CD4-positive, alpha-beta T cell treated with Interleukin-17A for 1 hour (primary cell): ENCODE measurements at places on chromosomes 6 and 20.

DNA sequence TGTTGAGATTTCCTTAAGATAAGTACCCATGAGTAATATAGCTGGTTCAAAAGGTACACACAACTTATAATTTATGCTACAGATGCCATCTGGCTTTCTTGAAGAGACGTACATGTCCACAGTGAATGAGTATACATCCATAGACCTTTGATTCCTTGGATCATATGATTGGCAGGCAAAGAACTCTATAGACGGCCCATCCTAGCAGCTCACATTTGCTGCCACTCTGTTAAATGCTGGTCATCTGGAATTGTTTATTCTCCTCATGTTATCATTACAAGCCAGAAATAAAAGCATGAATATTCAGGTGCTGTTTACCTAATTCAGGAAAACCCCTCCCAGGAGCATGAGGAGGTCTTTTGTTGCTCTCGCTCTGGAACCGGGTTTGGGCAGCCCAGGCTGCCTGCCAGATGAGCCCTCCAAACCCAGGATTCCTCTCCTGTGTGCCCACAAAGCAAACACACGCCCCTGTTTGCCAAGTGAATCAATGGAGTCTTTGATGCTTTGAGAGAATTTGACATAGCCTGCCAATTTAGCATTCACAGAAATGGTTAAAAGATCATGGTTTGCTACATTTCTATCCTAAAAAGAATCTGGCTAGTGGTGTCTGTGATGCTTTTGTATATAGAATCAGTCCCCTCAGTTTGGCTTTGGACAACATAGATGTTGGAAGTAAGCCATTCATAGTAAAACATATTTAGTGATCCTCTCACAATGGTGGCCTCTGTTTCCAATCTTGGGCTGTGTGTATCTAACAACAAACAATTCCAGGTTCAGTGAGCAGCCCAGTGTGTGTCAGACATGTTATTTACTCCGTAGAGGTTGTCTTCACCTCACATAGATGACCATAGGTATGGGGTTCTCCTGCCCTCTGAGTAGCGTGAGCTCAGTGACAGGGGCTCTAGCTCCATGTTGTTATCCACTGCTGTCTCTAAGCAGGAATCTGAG is 17.5 kb upstream of the PLCG1 start:
- DNase-seq, result no peak

- no peak for DNase-seq
These were observed 212.7 kb downstream of the PTPRK start for GRCh38 chr6:128307671-128308070.

DNA sequence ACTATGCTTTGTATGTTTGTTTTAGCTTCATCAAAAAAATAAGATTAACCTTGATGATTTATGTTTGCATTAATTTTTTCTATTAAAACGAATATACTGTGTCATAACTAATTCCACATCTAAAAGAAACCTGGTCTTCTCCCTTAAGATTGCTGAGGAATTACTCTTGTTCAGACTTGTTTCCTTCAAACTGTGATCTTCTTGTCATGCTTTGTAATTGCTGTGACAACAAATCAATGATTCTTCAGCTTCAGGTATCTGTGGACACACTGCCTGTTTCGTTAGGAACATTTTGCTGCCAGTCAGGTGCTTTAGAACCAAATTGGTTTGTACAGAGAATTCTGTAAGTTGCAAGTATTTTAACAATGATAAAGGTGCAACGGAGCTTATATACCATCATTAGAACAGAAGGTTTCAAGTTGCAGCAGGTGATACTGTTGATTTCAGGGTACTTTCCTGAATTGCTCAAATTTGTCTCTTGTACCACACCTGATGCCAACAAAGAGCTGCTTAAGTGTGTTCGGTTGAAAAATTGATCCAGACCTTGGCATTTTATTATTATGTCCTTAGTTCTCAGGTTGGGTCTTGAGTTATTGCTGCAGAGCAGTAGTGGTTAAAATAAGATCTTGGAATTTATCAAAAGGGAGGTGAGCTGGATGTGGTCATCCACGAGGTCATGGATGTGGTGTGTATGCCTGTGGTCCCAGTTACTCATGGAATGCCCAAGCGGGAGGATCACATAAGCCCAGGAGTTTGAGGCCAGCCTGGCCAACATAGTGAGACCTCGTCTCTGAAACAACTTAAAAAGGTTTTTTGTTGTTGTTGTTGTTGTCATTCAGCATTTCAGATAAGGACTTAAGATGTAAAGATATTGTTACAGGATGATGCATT is 19.5 kb downstream of the SYTL3 start:
- no peak for DNase-seq

DNA sequence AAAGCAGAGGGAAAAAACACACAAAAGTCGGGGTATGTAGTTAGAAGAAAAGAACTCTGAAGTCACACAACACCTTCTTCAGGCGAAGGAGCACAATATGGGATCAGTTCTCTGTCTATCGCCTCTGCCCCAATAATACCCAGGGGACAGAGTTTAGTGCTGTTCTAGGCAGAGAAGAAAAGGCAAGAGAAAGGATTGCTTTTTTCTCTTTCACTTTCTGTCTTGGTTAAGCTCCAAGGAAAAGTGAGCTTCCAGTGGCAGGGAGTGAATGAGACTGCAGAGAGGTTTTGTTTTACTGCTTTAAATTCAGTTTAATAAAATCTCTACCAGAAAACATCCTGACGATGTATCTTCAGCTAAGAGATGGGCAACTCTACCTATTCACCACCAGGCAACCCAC is 86.6 kb upstream of the STXBP5 start:
- no peak for DNase-seq

DNA sequence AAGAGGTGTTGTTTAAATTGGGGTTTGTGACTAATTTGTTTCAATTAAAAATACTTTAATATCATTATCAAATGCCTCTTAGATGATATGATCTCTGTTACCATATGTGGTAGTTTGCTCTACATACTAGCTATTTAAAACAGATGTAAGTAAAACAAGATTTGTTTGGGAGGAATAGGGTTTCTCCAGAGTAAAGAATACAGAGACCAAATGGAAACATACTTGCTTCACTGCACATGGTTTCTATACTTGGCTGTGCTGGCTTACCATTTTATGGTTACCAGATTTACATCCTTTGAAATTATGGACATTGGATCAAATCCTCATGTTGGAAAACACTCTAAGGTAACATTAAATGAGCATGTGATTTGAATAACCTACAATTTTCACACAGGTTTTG is 588.3 kb downstream of the CD109 start:
- DNase-seq, result no peak

- DNase-seq, result no peak
These were observed 26.4 kb upstream of the BHLHE23 start for GRCh38 chr20:63032861-63033793.

DNA sequence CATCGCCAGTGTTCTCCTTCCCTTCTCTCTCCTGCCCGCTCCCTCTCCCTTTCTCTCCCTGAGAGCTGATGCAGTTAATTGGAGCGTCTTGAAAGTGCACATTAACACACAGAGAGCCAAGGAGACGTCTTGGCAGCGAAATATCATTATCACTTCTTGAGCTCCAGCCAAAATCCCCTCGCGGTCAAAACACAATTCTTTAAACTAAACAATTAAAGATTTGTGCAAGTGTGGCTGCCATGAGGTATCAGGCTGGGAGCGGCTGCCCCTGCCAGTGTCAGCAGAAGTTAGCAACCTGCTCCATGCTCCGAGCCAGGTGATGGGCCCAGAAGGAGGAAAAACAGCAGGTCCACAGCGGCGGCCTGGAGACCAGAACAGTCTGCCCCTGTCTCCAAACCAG is 100.9 kb upstream of the FOXP4 start:
- DNase-seq, result no peak

DNA sequence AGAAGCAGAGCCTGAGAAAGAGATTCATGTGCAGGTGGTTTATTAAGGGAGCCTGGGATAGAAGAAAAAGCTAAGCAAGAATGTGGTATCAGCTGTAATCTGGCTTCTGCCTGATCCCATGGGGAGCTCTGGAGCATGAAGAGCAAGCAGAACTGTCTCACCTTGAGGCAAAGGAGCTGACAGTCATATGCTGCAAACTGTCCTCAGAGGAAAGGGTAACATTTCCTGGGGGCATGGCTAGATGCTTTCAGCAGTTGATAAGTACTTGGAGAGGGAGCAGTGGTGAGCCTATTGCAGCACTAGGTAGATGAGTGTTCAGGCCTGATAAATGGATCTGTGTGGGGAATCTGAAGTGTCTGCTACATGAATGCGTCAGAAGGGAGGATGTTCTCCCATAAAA is 621.5 kb upstream of the BTBD3 start:
- DNase-seq, result no peak

- no peak for DNase-seq
These were observed 114.1 kb downstream of the KIF16B start for GRCh38 chr20:16459019-16459700.

- no peak for DNase-seq
These were observed 24.0 kb downstream of the C6orf132 start for GRCh38 chr6:42118162-42119001.

DNA sequence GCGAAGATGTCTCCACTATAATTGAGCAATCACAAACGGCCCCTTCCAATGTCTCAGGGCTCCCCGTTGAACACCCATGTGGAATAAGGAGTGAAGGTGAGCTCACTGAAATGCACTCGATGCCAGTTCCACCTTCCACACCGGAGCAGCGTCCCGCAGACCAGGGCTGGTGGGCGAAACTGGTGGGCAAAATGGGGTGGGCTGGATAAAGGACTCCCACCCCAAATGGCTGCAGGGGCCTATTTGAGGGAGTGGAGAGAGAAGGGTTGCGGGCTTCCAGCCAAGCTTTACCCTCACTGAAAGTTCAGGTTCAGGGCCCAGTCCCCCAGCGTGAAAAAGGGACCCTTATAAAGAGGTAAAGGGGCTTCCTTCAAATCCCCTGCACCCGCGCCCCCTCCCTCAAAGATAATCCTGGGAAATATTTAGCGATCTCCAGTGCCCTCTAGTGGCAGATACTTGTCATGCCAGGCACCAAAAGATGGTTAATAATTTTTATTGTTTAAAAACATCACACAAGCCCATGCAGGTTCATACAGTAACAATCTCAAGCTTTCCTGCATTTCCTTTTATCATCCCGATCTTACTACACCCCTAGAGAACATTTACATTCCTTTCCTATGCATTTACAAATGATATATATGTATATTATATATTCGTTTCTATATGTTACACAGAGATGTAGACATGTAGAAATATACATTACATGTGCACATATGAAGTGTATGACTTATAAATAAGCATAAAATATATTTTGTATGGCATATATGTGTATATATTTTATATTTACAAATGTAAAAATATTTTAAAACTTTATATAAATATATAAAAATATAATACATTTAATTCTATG is 58.2 kb upstream of the NKX2-2 start:
- DNase-seq, result peak; percentile 42

- DNase-seq, result no peak
These were observed 109.9 kb downstream of the UTRN start for GRCh38 chr6:144395014-144395413.

DNA sequence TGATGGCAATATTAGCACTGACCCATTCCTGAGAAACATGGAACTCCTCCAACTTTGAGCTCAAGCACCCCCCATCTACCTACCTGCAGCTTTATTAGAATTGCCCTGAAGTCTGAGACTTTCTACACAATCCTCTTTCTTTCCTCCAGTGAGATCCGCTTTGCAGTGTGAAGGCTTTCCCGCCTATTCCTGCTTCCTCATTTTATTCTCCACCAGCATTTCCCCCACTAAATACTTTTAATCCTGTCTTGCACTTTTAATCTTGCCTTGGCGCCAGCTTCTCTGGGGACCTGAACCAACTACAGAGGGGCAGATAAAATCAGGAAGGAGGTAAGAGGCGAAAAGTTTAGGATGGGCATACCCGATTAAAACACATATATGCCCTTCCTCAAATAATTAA is 178.1 kb upstream of the PRDM1 start:
- no peak for DNase-seq

GRCh38 chr6:39377539-39377950 is 55.0 kb upstream of the KCNK16 start:
- no peak for DNase-seq

GRCh38 chr20:9615766-9616454 is 101.5 kb downstream of the LAMP5 start:
- peak; percentile 5 for DNase-seq

- no peak for DNase-seq
These were observed 168.7 kb upstream of the FUT9 start for GRCh38 chr6:95847061-95847460.

DNA sequence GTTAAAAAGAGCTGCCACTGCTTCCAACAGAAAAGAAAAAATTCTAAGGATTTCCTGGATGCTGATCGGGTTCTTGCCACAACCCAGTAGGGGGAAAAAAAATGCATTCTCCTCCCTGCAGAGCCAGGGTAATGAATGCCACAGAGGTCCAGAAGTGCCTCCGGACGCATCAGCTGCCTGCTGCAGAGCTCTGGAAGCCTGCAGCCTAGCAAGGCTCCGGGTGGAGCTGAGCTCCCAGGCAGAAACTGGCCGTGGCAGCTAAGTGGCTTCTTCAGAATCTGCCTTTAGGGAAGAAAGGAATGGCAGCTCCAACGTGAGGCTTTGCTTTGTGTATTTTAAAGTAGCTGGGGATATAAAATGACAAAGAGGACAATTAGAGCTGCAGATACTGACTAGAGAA is 155.0 kb downstream of the CFAP61 start:
- no peak for DNase-seq

DNA sequence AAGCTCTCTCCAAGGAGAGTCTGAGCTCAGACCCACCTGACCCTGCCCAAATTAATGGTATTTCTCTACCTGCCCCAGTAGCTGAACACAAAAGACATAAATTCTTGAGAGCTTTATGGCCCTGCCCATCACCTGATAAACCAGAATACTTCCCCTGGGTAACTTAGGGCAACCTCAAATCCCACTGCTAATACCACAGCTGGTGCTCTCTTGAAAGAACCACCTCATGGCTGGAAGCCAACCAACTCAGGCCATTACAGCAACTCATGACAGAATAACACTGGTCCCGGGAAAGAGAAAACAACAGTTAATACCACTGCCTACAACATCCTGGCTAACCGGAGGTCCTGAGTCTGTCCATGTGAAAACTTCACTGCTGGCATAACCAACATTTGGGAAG is 328.6 kb downstream of the NKAIN2 start:
- no peak for DNase-seq

GRCh38 chr6:35267446-35267845 is 7.9 kb downstream of the ZNF76 start:
- no peak for DNase-seq

DNA sequence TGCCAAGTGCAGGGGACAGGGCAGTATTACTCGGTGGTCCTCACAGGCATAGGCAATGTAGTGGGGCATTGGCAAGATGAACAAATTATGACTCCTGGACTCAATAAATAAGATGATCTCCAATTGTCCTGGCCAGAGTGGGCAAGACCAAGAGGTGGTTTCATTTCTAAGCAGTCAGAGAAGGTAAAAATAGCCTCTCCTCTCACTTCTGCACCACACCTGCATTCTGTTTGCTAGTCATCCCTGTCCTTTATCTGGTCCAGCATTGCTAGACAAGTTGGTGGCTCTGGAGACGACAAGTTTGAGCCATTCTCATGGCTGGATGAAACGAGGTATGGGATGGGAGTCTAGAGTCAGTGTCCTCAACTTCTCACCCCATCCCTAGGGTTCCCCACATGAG is 83.0 kb downstream of the BANF2 start:
- no peak for DNase-seq

GRCh38 chr20:21356386-21356785 is 40.9 kb downstream of the NKX2-4 start:
- no peak for DNase-seq

- DNase-seq, result no peak
These were observed 27.7 kb upstream of the LAMA4 start for GRCh38 chr6:112281821-112282615.
